M059J (cell line): ENCODE measurements at places on chromosomes 16 and 17.

GRCh38 chr16:10612649-10613179, 32.3 kb upstream of the EMP2 start:
- no peak for DNase-seq

GRCh38 chr17:28147017-28147416, 104.5 kb downstream of the NLK start:
- DNase-seq: peak; percentile 27

DNA sequence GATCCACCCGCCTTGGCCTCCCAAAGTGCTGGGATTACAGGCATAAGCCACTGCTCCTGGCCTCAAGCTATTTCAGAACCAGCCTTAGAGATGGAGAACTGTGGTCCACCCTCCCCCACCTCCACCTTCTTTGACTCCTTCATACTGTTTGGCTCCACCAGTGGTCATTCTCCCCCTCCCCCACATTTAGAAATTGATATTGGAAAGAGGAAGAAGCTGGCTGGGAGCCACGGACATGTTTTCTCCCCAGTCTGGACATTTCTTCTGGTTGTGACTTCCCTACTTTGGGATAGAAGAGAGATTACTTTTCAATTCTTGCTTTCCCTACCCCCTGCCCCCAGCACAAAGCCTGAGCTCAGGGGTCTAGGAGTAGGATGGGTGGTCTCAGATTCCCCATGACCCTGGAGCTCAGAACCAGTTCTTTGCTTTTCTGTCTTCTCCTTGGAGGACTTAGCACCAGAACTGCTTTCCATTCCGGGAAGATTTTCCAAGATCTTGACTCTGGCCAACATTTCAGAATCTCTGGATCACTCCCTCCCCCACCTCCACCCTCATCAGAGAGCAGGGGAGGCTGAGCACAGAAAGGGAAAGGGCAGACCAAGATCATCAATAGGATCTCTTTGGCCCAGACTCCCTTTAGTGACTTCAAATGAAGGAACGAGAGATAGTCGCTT, 16.3 kb downstream of the CAVIN1 start:
- no peak for DNase-seq

- no peak for DNase-seq
These were observed 192.6 kb downstream of the MYO1D start for GRCh38 chr17:32684087-32684958.

- no peak for DNase-seq
These were observed 24.1 kb downstream of the MYBBP1A start for GRCh38 chr17:4530799-4531730.

- DNase-seq: no peak
These were observed 9.0 kb upstream of the CLEC18A start for GRCh38 chr16:69942099-69942491.

- peak; percentile 0 for DNase-seq
These were observed 90.8 kb downstream of the SHISA6 start for GRCh38 chr17:11331547-11332513.

DNA sequence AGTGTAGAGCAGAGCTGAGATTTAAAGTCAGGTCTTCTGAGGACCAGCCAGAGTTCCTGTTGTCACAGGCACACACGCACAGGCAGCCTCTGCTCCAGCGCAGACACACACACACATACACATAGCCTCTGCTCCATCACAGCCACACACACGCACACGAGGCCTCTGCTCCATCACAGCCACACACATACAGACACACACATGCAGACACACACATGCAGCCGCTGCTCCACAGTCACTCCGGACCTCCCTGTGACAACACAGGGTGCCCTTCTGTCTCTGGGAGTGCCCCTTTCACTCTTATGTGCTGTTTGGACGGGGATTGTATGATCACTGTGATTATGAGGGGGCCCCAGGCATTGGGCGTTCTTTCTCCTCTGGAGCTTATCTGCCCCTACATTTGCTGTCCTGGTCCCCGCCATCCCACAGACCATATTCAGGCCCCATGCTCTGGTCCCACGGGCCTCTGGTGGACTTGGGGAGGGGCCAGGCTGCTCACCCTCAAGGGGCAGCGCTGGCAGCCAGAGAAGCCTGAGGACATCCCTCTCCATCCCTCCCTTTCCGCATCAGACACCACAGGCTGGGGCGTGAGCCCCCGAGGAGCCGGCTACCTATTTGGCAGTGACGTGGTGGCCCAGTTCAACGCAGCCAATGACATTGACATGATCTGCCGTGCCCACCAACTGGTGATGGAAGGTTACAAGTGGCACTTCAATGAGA, 7.5 kb downstream of the TBX6 start:
- DNase-seq: no peak

- DNase-seq: no peak
These were observed 765 bp upstream of the ADORA2B start for GRCh38 chr17:15943971-15944758.

DNA sequence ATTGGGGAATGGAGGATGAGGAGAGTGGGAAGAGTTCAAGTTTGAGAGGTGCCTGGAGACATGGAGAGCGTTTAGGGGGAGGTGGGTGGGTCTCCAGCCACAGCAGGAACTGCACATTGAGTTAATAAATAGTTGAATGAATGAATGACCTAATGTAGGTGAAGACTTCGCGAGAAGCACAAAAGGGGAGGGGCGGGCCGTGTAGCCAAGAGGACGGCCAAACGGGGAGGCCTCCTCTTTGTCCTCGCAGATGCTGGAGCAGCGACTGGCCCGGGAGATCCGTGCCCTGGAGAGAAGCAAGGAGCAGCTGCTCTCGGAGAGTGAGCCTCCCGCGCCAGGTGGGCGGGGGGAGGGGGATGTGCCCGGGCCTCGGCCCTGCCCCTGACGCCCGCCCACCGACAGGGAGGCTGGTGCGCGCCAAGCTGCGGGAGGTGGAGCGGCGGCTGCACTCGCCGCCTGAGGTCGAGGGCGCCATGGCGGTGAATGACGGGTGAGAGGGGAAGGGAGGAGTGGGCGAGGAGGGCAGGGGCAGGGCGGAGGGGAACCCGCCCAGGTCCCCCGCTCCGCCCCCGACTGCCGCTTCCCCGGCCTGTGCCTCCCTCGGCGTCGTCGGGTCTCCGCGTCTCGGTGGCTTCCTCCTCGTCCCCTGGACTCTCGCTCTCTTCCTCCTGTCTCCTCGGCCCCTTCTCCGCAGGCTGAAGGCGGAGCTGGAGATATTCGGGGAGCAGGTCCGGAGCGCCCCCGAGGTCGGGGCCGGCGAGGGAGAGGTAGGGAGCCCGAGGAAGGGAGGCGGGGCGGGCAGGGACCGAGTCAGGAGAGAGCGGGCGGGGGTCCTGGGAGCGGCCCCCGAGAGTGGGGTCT, 12.9 kb downstream of the SYCE1L start:
- peak; percentile 72 for DNase-seq

DNA sequence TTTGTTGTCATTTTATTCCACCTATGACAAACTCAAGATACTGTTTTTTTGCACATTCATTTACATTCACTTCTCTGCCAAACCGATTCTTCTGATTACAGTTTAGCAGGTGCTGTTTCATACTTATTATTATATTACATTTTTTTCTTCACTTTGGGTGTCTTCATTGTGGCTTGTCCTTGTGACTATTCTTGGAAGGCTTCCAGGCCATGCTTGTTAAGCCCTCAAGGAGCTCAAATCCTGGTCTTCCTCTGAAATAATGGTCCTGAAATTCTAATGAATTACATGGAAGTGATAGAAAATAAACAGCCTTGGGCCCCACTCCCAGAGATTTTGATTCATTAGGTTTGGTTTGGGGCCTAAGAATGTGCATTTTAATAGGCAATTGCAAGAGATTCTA, 1.4 kb downstream of the KRTAP2-4 start:
- peak; percentile 49 for DNase-seq

GRCh38 chr16:50743581-50744225, 1.8 kb downstream of the CYLD start:
- DNase-seq: no peak

- peak; percentile 79 for DNase-seq
These were observed 141.4 kb downstream of the TMEM132E start for GRCh38 chr17:34720760-34721159.

GRCh38 chr16:83771306-83771942, 36.4 kb upstream of the HSBP1 start:
- DNase-seq: peak; percentile 15

GRCh38 chr16:57544124-57544653, 1.7 kb downstream of the ADGRG5 start:
- DNase-seq: peak; percentile 45

DNA sequence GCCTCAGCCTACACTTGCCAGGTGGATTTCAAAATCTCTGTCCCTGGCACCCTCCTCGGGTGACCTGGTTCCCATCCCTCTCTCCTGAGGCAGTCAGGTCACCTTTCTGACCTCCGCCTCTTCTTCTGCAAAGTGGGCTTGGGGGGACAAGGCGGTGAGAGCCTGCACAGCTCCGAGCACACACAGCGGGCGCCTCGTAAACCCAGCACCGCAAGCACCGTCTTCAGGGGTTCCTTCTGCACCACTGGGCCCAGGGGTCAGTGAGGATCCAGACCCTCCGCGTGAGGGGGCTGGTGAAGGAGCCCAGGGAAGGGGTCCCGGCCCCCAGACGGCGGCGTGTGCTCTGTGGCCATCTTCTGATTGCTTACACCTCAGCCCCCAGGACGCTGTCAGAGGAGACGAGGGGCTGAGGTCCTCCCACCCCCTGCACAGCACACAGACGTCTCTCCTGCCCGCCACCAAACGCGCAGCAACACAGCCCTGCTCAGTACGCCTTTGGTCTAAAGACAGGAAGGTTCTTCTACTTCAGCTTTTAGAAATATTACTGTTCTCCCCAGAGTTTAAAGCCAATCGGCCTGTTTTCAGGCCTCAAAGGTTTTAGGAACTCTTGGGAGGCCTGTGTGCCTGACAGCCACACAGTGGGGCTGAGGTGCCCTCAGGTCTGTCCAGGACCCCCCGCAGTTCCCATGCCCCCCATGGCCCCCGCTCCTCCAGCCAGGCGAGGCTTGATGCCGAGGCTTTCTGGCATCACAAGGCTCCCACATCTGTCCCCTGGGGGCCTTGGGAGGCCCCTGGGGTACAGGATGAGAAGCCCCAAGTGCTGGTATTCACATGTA, 2.7 kb downstream of the CBFA2T3 start:
- no peak for DNase-seq

- DNase-seq: no peak
These were observed 2.5 kb downstream of the IRX6 start for GRCh38 chr16:55326261-55327092.

- DNase-seq: peak; percentile 15
These were observed 400.1 kb upstream of the ERCC4 start for GRCh38 chr16:13519871-13520270.

GRCh38 chr16:3086596-3087242, 12.4 kb downstream of the ZSCAN10 start:
- DNase-seq: no peak

DNA sequence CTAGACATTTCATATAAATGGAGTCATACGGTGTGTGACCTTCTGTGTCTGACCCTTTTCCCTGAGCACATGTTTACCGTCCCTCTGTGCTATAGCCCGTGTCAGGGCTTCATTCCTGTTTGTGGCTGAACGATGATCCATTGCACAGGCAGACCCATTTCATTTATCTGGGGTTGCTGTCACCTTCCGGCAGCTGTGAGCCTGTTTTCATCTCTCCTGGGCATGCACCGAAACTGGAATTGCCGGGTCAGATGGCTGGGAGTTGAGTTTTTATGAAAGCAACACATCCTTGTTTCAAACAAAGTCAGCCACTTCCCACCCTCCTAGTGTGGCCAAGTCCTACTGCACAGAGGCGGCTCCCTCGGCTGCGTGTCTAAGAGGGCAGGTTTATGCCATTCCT, 25.5 kb downstream of the BAIAP2 start:
- no peak for DNase-seq

- peak; percentile 98 for DNase-seq
These were observed 2.8 kb upstream of the FUS start for GRCh38 chr16:31177136-31177535.
